ENCODE measurements at places on chromosomes 2 and 18. TPM values are rescaled to one million over a fixed set of nuclear protein-coding genes. Genes with fewer than 3 reads are reported as not detected.
A peak's percentile ranks its signal among the peaks of the same experiment; 100 is the strongest.

- no peak for DNase-seq
These were observed 1.0 kb downstream of the ALKAL2 start for GRCh38 chr2:286774-287392.

ZBTB7C gene
- 1.2 TPM for total RNA-seq

TACR1 gene
- total RNA-seq: 0.03 TPM

DNA sequence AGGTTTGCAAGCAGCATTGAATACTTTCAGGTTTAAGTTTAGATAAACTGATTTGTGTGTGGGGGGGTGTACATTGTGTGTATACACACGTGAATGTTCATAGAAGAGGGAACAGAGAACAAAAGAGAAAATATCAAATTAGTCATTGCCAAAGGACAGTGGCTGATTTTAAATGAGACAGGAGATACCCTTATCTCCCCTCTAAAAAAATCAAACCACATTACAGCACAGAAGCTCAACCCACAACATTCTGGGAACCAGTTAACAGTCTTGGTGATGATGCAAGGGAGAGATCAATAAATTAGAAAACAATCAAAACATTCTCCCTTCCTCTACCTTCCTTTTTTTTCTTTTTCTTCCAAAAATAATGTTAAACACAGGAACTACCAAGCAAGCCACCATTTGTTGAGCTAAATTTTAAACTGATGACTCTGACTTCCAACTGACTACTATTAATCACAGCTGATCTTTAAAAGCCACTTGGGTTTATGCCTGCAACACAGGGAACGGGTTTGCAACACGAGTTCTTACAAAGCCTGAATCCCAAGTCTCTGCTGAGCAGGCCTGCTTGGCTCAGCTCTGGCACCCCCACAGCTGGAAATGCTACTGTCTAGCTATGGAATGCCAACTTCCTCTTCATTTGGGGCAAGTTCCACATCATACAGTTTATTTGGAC, 119.2 kb upstream of the ACVR1C start:
- peak; percentile 62 for DNase-seq

DNA sequence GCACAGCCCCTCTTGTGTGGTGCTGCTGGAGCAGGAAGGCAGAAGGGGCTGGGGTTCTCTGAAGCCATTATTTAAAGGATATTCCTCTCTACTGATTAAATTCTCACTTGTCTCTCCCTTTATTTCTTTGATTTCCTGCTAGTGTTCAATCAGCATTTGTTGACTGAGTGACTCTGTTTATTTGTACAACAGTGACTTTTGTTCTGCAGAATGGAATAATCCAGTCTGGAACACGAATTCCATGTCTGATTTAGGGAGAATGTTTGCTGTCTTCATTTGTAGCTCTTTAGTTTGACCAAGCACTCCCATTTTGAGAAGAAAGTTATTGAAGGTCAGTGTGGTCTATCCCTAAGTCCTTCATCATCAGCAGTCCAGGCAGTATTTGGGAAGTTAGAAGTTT, 141.2 kb downstream of the SETBP1 start:
- DNase-seq: no peak

NLRC4 gene
- total RNA-seq: 0.70 TPM

DNA sequence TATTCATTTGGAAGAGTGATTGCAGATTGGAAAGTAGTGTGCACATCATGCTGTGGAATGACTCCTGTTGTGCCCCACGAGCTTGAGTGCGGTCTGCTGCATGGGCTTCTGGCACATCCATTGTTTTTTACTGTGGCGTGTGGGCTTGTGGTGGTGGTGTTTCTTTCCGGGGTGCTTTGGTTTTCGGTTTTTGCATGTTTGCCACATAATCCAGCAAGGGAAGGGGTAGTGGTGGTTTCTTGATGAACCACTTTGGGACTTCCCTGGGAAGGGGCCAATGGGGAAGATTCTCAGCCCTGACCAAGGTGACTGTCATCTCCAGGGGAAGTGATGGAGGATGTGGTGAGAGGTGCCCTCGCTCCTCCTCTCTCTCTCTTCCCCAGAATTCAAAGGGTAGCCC, 57.0 kb downstream of the COA5 start:
- no peak for DNase-seq

DNA sequence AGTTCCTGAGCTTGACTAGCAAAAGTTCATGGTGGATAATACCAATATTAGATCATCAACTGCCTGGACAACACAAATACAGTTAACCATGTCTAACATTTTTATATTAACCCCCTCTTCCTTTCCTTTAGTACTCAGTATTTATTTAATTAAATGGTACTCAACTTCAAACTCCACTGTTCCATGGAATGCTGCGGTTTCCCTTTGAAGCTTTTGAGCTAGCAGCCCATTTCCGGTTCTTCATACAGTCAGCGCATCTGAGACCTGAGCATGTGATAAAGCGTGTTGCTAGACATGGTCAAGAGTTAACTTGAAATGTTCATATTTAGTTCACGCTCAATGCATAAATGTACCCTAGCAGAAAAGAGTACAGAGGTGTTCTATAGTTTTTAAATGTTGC, 278.4 kb downstream of the ALPK2 start:
- no peak for DNase-seq

TM4SF20 gene
- total RNA-seq: not detected

- DNase-seq: no peak
These were observed 1573.5 kb upstream of the ACVR2A start for GRCh38 chr2:146271131-146271831.

- no peak for DNase-seq
These were observed 114.7 kb upstream of the TNP1 start for GRCh38 chr2:216974321-216975302.

SKOR2 gene
- not detected for total RNA-seq

DNA sequence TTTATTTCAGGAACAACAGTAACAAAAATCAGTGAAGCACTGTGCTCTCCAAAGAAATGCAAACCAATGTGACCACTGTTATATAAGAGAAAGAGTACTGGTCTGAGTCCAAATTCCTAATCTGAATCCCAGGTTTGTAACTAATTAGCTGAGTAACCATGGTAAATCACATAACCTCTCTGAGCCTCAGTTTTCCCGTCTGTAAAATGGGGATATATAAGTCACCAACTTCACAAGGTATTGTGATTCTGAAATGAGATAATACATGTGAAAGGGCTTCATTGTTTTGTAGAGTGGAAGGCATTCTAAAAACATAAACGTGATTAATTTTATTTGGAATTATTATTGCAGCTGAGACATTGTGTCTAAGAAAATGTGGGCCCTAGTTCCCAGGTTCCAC, 91.3 kb upstream of the YPEL5 start:
- DNase-seq: no peak

GRCh38 chr2:209426432-209426831, 2.6 kb downstream of the MAP2 start:
- DNase-seq: no peak

All from left lobe of liver (tissue), 2 donors.